ENCODE measurements at places on chromosomes 5 and 9.
A peak's percentile ranks its signal among the peaks of the same experiment; 100 is the strongest.

GRCh38 chr5:42715785-42716184, 40.8 kb upstream of the CCDC152 start:
- no peak for DNase-seq

- DNase-seq = peak; percentile 18
These were observed 249.7 kb upstream of the MAP3K1 start for GRCh38 chr5:56565644-56566043.

GRCh38 chr9:130933114-130934046, 5.7 kb downstream of the FIBCD1 start:
- DNase-seq = no peak

- DNase-seq = no peak
These were observed 676.5 kb downstream of the DMRTA1 start for GRCh38 chr9:23123048-23123632.

- DNase-seq = peak; percentile 63
These were observed 93.2 kb downstream of the ZFAND5 start for GRCh38 chr9:72271613-72272478.

DNA sequence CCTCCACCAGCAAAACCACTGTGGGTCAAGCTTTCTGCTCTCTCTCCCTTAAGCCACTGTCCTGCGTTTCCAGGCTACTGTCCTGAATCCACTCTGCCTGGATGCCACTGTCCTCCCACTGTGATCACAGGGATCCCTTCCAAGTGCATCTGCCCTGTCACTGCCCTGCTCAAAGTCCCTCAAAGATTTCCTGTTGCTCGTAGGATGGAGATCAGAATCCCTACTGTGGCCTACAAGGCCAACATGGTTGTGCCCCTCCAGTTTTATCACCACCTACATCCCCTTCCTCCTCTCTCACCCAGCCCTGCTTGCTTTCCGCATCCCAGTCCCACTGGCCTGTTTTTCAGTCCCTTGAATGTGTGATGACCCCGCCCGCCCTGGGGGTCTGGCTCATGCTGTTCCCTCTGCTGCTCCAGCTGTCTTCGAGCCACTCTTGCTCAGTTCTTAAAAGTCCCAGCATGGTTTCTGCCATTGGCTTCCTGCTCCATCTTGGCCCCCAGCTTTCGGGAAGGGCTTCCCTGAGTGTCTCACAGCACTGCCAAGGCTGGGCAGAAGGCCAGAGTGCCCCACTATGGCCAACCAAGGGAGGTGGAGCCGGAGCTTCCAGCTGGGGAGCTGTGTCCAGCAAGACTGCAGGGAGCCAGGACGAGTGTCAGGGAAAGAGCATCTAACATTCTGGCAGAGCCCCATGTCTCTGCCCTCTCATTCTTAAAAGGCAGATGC, 12.9 kb upstream of the FRRS1L start:
- no peak for DNase-seq

DNA sequence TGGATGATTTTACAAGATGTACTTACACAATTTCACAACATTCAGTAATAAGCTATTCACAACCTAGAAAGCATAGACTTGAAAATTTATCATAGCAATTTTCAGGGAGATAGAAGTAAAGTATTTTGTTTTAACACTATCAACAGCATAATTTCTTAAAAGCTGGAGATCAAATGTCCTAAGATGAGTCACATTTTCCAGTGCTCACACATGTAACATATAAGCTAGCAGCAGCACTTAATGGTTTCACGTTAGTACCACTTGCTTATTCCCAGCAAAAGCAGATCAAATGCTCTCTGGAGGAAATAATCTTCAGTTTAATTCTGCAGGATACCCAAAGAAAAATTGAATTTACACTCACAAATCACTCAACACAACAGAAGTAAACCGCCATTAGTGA, 6.5 kb downstream of the OR13C8 start:
- DNase-seq = no peak

DNA sequence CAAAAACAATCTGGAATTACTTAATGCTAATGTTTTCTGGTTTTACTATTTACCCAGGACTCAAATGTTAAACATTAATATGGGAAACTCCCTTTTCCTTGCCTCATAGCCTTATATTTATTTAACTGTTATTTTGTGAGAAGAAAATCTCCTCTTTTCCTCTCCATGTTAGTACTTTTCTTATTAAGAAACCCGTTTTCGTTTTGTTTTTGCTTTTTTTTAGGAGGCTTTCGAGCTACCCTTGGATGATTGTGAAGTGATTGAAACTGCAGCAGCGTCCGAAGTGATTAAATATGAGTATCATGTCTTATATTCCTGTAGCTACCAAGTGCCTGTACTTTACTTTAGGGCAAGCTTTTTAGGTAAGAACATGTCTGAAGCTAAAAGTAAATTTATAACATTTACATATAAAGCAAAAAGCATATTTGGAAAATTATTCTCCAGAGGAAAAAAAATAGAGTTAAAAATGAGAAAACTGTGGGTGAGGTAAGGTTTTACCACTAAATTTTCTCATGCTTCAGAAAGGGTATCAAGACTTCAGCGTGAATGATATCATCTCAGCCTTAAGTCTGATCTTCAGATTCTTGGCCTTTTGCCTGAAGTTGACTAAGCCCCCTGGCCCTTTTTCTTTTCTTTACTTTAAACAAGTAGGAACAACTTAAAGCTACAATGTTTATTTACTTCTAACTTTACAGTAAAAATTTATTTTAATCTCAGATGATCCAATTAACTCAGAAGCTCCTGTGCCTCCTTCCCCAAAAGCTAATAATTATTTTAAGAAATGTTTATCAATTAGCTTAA, 113.8 kb downstream of the RPS23 start:
- DNase-seq = no peak

GRCh38 chr5:157951673-157952373, 92.9 kb upstream of the CLINT1 start:
- DNase-seq = no peak

- DNase-seq = no peak
These were observed 588.4 kb upstream of the COX7C start for GRCh38 chr5:86029308-86029707.

GRCh38 chr9:74861071-74861470, 26.6 kb downstream of the TRPM6 start:
- DNase-seq = no peak

Data from germinal center (tissue), 1 donor.